GM06990 (cell line): ENCODE measurements at places on chromosomes 2 and 18.

DNA sequence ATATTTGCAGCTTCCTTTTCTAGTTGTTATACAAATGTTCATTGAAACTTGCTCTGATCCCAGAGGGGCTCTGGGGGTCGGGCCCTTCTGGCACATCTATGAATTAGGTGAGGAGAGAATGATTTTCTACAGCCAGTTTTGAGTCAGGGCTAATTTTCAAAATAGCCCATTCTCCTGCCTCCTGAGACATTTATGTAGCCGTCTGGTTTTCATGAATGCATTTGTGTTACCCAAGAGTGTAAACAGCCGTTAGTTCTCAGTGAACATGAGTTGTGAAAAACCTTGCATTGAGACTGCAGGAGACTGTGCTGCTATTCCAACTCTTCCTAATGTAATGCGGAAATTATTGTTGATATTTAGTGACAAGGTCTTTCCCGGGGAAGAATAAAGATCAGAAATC lies 122.5 kb downstream of the ICOS start:
- no peak for DNase-seq

DNA sequence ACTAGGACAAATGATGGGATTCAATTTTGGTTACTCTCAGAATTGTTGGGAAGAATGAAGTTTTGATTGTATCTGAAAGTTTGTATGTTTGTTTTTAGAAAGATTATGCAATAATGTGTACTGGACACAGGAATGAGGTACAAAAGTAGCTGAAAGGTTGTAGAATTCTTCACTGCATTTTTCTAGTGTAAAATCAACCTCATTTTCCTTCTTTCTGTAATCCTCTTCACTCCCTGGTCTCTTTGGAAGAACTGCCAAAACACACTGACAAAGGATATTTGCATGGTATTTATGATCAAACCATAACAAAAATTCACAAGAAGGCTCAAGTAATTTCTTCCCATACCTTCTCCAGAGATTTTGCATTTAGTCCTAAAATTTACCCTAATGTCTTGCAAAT lies 110.7 kb downstream of the ZEB2 start:
- DNase-seq = no peak

DNA sequence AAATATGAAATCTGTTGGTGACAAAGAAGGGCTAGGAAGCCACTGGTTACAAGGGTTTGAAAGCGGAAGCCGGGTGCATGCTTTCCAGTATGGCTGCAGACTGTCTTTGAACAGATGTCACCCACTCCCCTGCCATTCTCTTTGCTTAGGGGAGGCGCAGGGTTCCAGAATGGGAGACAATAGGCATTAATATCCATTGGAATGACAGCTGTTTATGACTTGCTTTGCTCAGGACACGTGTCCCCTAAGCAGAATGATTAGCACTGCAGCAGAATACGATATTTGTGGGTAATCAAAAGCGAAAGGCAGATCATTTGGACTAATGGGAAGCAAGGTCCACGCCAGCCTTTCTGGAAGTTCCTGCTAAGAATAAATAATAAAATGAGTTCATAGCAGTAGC lies 25.8 kb upstream of the NRP2 start:
- no peak for DNase-seq

DNA sequence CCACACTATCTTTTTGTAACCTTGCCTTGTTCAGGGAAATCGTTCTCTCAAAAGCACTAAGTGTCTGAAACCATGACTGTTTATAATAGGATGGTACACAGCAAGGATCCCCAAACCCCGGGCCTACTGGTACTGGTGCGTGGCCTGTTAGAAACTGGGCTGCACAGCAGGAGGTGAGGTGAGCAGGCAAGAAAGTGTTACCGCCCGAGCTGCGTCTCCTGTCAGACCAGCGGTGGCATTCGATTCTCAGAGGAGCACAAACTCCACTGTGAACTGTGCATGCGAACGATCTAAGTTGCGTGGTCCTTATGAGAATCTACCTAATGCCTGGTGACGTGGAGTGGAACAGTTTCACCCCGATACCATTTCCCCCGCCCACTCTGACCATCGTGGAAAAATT lies 81.8 kb upstream of the KCNJ3 start:
- DNase-seq = no peak

DNA sequence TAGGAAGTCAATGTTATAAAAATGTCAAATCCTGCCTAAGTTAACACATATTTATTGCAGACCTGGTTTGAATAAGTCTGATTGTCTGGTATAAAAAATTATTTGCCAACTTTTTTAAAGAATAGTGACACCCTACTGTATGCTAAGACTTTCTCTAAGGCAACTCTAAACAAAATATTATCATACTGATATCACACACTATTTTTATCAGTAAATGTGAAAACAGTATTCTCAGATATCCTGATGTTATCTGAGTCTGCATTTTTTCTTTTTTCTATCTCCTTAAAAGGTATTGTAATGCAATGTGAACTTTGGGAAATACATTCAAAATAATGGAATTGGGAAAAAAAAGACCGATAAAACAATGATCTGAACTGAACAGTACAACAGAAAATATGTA lies 127.1 kb downstream of the DOCK10 start:
- no peak for DNase-seq

GRCh38 chr2:113822087-113822815 lies 65.8 kb upstream of the SLC35F5 start:
- DNase-seq = no peak

- no peak for DNase-seq
Measured at GRCh38 chr2:150495993-150496627, 8.6 kb upstream of the RND3 start.

- no peak for DNase-seq
Measured at GRCh38 chr2:112915300-112916144, 4.6 kb downstream of the IL37 start.

DNA sequence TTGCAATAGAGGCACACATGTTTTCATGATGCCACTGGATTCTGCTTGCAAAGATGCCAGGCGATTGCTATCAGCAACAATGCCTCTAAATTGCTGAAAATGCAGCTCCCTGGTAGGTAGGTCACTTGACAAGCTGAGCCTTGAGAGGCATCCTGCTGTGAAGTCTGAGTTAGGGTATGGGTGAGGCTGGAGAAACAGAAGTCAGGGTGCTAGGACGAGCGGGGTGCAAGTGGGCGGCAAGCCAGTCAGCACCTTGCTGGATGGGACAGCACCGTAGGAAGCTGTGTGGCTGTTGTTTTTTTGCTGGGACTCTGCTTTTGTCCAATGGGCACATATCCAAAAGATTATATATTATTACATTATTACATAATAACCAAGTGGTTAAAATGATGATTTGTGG lies 10.5 kb upstream of the CLIP4 start:
- no peak for DNase-seq

- no peak for DNase-seq
Measured at GRCh38 chr18:37199741-37200140, 365.9 kb downstream of the CELF4 start.

DNA sequence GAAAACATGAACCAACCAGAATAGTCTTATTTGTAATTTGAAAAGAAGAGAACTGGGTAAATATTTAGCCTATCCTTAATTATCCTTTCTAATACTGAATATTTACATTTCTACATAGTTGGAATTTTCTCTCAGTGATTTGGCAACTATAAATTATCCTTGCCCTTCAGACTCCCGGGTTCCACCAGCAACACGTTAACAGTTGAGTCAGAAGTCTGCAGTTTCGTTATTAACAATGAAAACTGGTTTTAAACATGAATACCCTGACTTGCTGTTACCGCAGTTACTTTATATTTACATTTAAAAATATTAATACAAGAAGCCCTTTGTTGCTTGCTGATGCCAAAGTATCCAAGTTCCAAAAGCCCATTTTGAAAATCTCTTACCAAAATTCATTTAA lies 673.0 kb downstream of the ARHGAP15 start:
- peak; percentile 15 for DNase-seq
